ENCODE measurements at places on chromosomes 12 and 14. TPM values are rescaled to one million over a fixed set of nuclear protein-coding genes. Genes with fewer than 3 reads are reported as not detected.

DNA sequence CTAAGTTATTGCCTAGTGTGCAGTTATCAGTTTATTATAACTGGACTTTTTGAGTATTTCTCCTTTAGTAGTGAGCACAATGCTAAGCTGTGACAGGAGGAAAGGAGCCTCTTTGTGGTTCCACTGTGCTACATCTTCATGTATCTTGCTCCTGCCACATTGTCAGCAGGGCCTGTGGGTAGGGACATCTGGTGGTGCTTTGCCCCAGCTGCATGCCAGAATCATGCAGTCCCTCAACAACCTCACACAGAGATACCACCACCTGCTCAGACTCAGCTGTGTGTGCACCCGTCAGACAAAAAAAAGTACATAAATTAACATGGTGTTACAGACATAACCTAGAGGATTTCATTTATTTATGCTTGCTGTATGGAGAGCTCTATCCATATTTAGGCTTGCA, 51.1 kb downstream of the MIS18BP1 start:
- DNase-seq, result peak; percentile 14

DNA sequence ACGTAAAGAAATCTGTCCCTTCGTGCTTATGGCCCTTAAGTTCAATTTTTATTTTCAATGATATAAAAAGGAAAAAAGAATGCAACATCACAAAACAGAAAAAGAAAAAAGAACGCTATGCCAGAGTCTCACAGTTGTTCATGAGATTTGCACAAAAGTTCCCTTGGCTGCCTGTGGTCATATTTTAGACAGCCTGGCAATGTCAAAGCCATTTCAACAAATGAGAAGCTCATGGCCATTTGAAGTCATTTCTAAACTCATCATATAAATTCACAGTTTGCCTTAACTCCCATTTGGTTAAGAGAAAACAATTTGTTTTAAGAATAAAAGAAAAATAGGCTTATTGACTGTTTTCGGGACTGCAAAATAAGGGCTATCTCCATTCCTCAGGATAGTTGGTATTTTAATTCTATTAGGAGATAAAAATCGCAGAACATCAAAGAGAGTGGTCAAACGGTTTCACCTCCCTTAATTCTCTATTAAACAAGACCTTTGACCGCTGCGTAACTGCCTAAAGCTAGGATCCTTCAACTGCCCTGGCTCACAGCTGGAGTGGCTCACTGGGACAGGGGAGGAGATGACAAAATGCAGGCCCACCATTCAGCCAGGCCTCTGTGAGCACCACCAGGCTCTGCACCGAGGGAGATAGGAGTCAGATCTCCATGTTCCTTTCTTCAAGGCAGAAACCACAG, 119.2 kb upstream of the DAAM1 start:
- no peak for DNase-seq

The STXBP6 gene
- 0.10 TPM for total RNA-seq

DNA sequence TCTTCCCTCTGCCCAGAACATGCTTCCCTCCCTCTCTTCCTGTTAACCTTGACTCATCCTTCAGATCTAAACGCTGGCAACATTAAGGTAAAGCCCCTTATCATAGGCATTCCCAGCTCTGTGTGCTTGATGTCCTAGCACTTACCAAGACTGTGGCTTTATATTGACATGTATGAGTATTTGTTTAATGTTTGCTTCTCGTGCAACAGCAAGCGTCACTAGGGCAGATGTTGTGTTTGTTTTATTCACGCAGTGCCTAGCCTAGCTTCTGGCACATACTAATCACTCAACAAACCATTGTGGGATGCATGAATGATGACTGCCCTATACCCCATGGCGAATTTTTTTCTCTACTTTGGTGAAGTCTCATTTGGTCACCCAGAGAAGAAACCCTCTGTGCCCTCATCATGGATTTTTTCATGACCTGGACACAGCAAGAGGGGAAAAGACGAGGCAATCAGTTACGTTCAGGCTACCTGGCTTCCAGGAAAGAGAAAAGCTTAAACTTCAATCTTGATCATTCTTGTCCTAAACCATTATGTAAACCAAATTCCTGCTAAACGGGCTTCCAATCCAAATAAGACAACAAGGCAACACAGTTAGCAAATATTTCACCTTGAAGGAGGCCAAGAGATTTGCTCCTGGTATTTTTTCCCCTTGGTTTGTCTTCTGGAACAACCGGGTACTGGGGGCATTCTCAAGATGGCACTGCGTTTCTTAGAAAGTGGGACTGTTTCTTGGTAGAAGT, 47.9 kb upstream of the SOCS2 start:
- DNase-seq, result no peak

GRCh38 chr14:101070540-101071492, 167.3 kb upstream of the RTL1 start:
- DNase-seq, result no peak

GRCh38 chr12:17778242-17778641, 311.8 kb downstream of the RERGL start:
- no peak for DNase-seq

Measured in B cell (primary cell).